ENCODE measurements at places on chromosomes 12 and 14.

DNA sequence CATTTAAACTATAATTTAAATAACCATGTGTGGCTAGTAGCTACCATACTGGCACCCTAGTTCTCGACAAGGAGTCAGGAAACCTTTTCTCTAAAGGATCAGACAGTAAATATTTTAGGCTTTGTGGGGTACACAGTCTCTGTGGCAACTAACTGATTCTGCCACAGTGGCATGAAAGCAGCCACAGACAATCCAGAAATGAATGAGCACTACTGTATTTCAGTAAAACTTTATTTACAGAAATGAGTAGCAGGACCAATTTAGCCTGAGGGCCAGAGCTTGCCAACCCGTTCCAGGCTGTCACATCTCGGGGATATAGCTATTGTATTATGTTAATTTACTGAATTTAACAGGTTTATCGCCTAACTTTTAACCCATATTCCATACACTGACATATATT, 278.7 kb downstream of the ITPR2 start:
- no peak for DNase-seq

GRCh38 chr14:104554088-104554607, 25.4 kb upstream of the C14orf180 start:
- no peak for DNase-seq

- DNase-seq = no peak
Measured at GRCh38 chr14:70649803-70650202, 8.1 kb downstream of the TTC9 start.

DNA sequence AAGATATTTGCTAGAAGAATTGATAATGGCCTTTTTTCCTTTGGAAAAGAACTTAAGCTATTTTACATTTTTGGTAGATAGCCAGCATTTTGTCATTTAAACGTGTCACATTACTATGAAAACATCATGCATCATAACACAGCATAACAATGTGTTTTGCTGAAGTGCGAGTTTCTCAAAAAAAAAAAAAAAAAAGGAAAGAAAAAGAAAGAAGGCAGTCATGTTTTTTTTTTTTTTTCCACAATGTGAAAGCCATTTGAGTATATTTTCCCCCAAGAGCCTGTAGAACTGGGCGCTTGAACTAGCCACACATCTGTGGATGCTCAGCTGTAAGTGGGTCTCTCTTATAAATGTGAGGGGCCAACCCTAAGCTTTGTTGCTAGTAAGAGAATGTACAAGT, 300.1 kb downstream of the AKAP6 start:
- DNase-seq = no peak

DNA sequence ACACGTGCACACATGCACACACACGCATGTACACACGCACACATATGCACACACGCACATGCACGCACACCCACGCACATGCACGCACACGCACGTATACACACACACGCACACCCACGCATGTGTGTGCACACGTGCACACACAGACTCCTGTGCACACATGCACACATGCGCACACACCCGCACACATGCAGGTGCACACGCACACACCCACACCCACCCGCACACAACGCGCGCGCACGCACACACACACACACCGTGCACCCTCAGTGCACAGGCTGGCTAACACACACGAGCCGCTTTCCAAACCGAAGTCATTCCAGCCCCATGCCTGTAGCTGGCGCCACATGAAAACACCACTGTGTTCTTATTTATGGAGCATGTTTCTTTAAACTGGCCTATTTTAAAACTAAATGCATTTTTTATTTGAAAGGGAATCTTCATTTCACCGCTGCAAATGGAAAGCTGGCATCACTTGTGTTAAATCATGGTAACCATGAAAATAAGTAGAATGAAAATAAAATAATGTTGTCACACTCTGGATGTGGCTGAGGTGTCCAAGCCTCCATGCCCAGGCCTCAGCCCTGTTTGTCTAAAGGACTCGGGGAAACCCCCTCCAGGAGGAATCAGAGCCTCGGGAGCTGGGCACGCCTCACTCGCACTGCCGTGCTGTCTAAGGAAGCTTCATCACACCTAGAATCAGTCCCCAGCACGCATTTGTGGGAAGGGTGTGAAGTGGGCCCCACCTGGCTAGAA, 45.1 kb downstream of the GALNT9 start:
- DNase-seq = no peak

GRCh38 chr12:96237465-96238077, 43.4 kb downstream of the ELK3 start:
- no peak for DNase-seq

DNA sequence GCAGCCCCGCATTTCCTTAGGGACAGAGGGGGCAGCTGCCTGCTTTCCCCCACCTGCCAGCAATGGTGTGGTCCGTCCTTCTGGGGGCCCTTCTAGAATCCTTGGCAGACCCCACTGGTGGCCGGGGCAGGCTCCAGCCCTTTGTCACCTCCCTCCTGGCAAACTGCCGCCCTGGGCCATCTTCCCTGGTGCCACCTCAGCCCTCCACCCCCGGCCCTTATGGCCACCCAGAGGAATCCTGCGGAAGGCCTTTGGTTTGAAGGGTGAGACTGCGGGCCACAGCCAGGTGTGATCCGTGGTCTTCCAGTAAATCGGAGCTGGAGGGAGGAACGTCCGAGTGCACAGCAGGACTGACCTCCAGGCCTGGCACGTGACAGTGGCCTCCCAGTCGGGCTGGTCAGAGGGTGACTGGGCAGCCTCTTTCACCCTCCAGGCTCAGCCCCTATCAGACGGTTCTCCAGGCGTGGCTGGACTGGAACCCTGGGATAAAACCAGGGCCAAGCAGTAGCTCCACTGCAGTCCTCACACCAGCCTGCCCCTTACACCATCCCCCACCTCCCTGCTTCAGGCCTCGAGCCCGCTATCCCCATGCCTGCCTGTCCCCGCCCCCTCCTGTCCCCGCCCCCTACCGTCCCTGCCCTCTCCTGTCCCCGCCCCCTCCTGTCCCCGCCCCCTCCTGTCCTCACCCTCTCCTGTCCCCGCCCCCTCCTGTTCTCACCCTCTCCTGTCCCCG, 12.4 kb downstream of the FBRSL1 start:
- DNase-seq = no peak

DNA sequence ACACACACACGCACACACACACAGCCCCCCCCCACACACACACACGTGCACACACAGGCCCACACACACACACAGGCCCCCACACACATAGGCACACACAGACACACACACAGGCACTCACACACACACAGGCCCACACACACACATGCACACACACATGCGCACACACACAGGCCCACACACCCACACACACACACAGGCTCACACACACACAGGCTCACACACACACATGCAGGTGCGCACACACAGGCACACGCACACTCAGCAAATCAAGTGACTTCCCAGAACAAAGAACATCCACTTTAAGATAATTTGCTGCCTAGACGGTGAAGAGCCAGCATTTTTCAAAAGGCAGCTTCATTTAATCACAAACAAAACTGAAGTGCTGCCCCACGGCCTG, 78.5 kb upstream of the FBRSL1 start:
- no peak for DNase-seq

GRCh38 chr12:47698055-47698454, 7.8 kb downstream of the RPAP3 start:
- DNase-seq = no peak

DNA sequence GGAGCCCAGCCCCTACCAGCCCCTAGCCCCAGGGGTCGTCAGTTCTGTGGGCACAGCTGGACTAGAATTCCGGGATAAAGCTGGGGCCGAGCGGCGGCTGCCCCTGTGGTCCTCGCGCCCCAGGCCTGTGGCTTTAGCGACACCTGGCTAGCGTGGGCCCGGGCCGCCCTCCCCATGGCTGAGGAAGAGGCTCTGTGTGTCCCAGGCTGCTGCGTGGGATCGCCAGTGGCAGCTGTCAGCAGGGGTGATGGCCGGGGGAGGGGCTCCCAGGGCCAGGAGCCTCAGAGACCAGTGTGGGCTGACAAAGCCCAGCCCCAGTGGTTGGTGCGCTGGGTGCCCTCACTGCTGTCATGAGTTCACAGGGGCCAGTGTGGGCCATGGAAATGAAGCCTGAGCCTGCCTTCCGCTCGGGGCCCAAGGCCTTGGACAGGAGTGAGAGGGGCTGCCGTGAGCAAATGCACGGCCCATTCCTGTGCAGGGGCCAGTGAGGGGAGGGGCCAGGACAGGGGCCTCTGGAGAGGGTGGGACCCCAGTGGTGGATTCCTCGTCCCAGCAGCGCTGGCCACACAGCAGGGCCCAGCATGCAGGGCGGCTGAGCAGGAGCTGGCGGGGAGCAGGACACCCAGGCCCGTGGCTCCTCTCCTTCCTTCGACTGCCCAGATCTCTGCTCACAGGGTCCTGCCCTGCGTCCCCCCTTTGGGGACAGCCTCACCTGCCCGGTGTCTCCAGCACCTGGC, 11.4 kb downstream of the FBRSL1 start:
- DNase-seq = no peak

GRCh38 chr12:29616664-29617406, 119.3 kb upstream of the OVCH1 start:
- no peak for DNase-seq

DNA sequence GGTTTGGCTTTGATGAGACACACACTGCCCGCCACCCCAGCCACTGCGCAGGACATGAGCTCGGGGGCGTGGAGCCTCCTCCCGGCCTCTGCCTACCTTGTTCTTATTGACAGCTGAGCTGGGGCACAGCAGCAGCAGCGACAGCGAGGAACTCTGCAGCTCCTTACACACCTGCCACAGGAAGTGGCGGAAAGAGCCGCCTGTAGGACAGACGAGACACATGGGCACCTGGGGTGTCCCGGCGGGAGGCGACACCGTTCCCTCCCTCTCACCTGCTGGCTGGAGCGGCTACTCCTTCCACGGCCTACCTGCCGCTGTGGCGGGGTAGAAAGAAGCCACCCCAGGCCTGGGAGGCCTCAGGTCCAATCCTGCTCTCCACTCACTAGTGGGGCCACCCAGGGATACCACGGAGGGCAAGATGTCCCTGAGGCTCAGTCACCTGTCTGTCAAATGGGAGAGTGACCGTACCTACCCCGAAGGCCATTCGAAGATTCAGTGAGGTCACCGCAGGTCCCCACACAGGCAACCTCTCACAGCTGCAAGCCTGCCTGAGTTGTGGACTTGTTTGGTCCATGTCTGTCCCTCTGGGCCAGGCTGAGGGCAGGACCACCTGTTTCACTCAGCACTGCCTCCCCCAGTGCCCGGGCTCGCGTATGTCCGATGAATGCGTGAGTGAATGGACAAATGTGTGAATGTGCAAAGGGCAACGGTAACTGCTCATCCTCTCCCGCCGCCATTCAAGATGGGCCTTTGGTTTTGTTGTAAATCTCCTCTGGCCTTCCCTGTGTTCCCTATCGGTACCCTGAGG, 42.6 kb downstream of the TRAFD1 start:
- DNase-seq = no peak

DNA sequence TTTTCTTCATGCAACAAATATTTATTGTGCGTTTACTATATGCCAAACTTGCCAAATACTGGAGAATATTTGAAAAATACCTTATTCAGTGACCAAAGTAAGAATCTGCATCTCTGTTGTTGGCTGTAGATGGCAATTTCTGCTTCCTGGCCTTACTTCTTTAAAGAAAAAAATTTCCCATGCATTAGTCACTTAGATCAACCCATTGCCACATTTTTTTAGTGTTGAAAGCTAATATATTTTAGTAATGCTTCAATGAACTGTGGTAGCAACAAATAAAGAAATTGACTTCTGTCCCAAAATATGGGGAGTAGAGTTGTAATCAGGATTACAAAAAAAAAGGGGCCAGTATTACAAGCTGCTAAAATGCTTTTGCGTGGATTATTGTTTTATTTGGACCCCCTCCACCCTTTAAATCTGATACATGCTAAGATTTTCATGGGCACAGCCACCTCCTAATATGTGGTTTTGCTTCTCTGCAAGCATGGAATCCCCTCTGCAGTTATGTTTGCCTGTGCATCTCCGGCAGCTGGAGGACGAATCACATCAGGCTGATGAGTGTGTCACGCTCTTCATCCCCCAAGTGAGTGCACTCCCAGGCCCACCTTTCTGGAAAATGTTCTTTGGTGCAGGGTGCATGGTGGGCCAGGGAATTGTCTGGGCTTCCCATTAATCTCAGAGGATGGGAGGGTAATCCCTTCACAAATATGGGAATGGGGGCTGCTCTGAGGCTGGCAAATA, 38.1 kb upstream of the PTCSC3 start:
- DNase-seq = no peak

DNA sequence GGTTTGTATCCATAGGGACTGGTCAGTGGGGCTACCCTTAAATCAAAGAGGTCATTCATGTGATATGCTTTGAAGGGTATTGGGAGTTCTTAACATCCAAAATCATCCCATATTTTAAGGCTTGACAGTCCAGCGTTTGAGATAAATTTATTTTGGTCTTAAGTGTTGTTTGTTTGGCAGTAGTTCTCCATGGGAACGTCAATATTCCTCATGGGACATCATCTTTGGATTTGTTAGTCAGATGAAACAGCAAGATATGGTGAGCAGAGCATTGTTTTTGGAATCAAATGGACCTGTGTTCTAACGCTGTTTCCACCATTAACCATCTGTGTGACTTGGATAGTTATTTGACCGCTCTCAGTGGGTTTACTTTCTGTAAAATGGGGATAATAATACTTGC, 45.9 kb upstream of the GSG1 start:
- no peak for DNase-seq

DNA sequence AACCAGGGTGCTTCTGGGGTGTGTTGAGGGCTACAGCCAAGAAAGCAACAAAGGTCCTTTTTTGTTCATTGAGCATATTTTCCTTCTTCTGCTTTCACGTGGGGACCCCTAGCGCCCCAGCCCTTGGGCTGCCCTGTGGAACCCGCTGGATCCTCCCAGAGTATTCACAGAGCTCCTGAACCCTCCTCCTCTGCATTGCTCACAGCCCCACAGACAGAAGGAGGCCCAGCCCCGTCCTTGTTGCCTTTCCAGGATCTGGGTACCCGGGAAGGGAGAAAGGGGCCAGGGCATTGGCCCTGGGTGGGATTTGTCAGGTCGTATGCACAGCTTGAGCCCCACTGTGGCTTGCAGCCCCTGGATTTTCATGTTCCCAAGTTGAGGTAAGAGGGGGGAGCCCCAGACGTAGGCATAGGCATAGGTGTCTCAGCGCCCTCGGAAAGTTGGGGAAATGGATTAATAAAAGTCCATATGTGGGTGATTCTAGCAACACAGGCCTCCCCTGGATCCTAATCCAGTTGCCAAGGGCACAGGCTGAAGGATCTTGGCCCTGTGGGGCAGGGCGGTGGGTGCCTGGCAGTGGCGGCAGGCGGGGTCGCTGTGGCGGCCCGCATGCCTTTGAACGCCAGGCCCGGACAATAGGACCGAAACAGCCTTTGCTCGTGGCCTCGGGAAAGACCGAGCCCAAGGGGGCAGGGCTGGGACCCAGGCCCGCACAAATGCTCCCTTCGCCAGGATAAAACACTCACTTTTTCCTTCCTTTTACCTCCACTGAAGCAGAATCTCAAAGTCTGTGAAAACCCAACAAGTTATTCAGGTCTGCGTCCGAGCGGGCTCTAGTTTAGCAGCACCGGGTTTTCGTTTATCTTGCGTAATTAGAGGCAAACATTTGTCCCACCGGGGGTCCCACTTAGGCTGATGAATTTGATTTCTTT, 3.0 kb upstream of the HOXC10 start:
- DNase-seq = no peak

GRCh38 chr14:35338731-35339405, 46.7 kb downstream of the PSMA6 start:
- no peak for DNase-seq

All from liver (tissue), 10 donors.